ENCODE measurements at places on chromosomes 12 and 14.

DNA sequence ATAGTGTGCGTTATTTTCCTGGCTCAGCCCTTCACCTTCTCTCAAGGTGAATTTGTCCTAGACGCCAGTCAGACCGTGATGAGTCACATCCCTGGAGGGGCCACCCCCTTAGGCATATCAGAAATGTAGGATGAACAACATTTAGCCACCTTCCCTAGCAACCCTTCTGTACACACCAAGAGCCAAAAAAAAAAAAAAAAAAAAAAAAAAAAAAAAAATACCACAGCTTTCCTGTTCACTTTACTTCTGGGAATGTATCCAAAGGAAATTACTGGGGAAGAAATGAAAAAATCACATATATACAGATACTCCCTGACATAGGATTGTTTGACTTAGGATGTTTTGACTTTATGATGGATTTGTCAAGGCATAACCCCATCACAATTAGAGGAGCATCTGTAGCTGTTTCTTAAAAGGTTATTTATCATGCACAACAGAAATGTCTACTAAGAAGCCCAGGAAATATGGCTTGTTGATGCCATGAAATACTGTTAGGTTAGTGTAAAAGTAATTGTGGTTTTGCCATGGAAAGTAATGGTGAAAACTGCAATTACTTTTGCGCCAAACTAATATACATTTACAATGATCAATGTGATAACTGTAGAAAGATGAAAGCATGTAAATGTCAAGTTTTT lies 68.2 kb upstream of the BDKRB2 start:
- ATAC-seq, result no peak

DNA sequence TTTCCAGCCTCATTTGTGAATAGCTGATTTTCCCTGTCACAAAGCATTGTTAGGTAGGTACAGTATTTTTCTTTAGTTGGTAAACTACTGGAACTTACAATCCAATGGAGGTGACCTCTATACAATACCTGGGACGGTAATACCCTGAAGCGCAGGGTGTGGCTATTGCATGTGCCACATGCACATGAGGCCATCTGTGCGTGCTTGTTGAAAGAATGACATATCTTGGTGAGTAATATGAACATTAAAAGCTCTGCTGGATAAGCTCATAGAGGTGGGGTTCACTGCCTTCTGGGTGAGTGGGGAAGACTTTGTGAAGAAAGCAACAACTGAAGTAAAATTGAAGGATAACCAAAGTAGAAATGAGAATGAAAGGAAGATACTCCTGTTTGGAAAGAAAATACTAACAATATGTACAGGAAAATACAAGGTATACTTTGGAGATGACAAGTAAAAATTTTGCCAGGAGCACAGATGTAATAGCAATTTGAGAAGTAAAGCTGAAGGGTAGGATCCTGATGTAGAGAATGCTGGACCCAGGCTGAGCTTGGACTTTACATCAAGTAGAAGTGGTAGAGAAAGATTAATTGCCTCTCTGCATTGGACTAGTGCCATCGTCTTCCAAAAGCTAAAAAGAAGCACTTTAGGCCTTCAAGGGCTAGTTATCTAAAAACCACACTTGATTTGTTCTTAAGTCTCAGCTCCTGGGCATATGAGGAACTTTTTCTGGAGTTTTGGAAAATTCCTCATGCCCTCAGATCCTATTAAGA lies 97.1 kb downstream of the SLC38A6 start:
- no peak for ATAC-seq

DNA sequence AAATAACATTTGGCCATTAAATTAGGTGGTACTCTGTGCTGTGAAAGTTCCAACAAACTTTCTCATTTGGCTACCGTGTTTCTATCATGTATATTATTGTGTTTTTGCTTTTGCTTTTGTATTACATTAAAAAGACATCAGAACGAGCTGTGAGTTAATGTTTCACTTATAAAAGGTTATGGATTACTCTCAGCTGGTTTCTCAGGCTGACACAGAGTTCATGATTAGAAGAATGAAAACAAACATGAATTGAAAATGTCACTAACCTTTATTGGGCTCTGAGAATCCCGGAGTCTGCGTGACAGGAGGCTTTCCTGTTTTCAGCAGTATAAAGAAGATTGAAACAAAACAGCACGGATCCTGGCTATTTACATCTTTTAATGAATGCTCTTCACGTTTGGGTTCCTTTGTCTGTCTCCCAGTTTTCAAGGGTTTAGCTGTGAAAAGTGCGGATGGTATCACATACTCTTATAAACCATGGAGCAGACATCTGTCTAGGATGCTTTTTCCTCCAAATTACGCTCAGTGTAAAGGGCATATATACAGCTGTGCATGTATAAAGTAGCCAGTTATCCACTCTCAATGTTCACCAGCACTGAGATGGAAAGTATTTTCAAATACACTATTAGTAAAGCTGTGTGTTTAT lies 153.6 kb downstream of the PTCSC3 start:
- no peak for ATAC-seq

DNA sequence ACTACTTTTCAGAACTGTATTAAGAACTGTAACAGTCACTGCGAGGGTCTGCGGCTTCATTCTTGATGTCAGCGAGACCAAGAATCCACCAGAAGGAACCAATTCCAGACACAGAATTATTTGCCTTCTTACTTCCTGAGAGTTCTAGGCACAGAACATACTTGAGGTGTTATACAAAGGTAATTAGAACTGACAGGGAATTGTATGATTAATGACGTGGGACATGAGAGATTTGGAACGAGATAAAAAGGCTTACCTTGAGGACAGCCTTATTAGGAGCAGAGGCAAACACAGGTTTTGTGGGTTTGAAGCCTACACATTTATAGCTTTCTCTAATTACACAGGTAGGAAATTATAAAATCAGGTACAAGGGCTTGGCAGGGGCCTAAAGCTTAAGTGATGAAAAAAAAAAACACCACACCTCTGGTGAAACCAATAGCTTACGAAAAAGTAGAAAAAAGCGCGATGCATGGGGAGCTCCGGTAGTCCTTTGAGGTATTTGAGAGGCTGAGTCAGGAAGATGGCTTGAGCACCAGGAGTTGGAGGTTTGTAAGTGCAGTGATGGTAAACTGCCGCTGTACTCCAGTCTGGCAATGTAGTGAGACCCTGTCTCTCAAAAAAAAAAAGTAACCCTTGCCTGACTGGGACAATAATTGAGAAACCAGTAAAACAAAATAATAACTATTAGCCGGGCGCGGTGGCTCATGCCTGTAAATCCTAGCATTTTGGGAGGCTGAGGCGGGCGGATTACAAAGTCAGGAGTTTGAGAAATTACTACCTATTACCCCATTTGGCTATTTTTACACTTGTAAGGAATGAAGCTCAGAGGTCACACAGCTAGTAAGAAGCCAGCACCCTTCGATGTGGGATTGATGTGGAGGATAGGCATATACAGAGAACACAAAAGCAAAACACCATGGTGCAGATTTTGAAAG lies 795 bp upstream of the ACOT2 start:
- ATAC-seq, result no peak

- no peak for ATAC-seq
These were observed 167.1 kb downstream of the PIK3C2G start for GRCh38 chr12:18428416-18428815.

- ATAC-seq, result no peak
These were observed 13.7 kb upstream of the OR10AD1 start for GRCh38 chr12:48216785-48217184.

GRCh38 chr14:88075269-88075981 lies 70.5 kb downstream of the GPR65 start:
- no peak for ATAC-seq

DNA sequence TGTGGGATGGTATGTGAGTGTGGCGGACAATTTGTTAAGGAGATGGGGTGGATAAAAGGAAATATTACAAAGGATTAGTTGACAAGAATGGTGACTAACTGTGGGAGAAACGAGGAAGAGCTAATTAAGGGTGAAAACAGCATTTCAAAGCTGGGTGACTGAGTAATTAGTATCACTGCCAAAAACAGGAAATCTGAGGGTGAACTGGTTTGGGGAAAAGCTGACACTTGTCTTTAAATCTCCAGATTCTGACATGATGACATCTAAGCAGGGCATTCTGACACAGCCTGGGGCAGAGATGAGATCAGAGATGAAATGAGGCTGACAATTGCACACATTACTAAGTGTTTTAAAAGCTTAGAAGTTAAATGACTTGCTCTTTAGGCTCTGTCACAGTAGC lies 42.4 kb upstream of the CCDC175 start:
- ATAC-seq, result no peak

GRCh38 chr14:24434036-24434435 lies 4.3 kb downstream of the KHNYN start:
- ATAC-seq, result no peak

DNA sequence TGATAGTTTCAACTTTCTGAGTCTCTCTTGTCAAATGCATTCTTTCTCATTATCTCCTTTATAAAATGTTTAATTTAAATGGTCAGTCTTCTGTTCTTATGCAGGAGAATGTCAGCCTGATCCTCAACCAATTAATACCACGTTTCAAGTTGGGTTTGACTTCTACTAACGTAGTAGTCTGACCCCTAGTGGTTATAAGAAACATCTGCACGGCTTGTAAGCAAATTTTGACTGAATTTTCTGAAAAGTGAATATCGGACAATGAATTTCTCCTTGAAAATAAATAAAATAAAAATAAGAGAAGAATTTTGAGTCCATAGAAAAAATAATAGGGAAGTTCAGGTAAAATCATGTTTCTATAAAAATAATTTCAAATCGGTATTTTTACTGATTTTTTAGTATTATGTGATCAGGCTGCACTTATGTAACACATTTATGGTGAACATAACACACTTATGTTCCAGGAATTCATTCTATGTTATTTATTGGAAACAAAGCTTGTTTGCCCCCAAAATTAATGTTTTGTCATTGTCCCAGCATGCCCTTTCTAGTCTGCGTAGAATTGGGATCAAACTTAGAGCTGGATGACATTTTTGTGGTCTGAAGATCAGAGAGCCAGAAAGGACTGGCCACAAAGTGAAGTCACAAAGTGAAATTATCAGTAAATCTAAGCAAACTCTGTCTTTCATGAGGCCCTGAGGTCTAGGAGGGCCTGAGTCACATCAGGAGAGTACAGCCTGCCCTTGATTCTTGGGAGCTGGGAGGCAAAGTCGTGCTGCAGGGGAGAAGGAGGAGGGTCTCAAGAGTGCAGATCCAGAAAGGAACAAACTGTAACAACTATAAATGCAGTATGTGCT lies 101.2 kb upstream of the STXBP6 start:
- ATAC-seq, result no peak

- ATAC-seq, result no peak
These were observed 3.9 kb upstream of the RARG start for GRCh38 chr12:53235742-53236442.

DNA sequence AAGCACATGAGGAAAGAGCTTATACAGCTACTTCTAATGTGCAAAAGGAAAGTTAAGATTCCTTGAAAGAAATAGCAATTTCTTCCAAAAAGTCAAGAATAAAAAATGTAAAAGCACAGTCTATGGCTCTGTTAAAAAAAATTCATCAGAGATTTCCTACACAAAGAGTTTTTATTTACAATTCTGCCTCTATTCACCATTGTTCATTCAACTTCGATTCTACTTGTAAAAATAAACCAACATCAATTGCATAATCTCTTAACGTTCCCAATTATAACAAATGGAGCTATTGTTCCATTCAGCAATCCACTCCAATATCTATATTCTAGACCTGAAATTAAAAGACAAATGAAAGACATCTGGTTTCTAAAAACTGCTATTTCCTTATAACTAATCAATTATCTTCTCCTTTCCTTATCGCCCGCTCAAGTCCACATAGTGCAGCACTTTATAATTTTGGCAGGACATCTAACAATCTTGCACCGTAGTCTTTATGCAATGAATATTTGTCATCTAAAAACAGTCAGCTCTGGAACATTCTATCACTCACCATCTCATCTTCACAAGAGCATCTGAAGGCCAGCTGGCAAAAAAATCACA lies 6.2 kb downstream of the EIF2S3B start:
- no peak for ATAC-seq

GRCh38 chr12:116138781-116139180 lies 138.7 kb downstream of the MED13L start:
- ATAC-seq, result no peak

DNA sequence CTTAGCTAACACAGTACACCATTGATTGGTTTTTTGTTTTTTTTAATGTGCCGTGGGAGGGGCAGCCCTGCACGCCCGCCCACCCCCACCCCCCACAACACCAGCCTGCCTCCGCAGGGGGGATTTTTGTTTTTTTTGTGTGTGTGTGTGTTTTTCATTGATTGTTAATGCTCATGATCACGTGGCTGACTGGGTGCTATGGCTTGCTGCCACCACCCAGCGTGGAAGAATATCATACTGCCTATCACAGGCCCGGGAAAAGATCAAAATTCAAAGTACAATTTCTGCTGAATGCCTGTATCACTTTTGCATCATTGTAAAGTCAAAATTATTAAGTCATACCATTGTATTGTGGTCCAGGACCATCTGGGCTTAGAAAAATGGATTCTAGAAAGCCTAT lies 8.3 kb downstream of the RESF1 start:
- no peak for ATAC-seq

GRCh38 chr12:132300789-132301722 lies 28.3 kb downstream of the GALNT9 start:
- ATAC-seq, result no peak

DNA sequence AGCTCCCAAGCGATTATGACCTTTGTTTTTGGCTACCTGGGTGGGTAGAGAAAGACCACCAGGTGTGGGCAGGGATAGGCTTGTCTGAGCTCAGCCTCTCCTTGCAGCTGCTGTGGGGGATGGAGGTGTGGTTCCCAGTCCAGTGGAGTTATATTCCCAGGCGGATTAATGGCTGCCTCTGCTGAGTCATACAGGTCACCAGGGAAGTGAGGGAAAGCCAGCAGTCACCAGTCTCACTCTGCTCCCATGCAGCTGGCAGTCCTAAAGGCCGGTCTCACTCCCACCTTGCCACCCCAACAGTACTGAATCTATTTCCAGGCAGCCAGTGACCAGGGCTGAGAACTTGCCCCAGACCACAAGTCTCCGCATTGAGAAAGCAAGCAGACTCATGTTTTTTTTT lies 399.2 kb downstream of the VRK1 start:
- ATAC-seq, result no peak

DNA sequence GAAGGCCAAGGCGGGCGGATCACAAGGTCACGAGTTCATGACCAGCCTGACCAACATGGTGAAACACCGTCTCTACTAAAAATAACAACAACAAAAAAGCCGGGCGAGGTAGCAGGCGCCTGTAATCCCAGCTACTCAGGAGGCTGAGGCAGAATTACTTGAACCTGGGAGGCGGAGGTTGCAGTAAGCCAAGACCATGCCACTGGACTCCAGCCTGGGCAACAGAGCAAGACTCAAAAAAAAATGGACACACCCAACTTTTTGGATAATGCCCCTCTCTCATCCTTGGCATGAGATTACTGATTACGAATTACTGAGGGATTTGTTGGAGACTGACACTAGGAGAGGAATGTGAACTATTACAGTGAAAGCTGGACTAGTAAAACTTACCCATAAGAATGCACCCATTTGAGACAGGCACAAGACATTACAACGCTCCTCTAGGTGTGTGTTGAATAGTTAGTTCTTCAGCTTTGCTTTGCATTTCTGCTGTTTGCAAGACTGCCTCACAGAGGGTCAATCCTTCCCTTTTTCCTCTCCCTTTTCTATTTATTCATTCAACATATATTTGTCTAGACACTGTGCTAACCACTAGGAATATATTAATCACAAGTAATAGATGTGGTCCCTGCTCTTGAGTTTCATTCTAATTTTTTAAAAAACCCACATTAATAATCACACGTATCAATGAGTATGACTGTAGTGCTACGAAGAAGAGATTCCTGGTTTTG lies 46.0 kb upstream of the OR5AU1 start:
- ATAC-seq, result no peak

- ATAC-seq, result no peak
These were observed 4.7 kb downstream of the LRIG3 start for GRCh38 chr12:58915634-58916033.
